ENCODE measurements at places on chromosomes 1 and 21. TPM values are rescaled to one million over a fixed set of nuclear protein-coding genes. Genes with fewer than 3 reads are reported as not detected.
A peak's percentile ranks its signal among the peaks of the same experiment; 100 is the strongest.

- DNase-seq: no peak
These were observed 1510.9 kb downstream of the KCNT2 start for GRCh38 chr1:195097316-195097715.

- no peak for DNase-seq
These were observed 33.8 kb upstream of the NFASC start for GRCh38 chr1:204836856-204837255.

GRCh38 chr1:25837262-25837875 lies 17.6 kb downstream of the MTFR1L start:
- no peak for DNase-seq

LCE3E gene
- total RNA-seq: not detected

TFF2 gene
- total RNA-seq: not detected

GRCh38 chr1:59046730-59047157 lies 250.2 kb upstream of the FGGY start:
- DNase-seq: no peak

DNA sequence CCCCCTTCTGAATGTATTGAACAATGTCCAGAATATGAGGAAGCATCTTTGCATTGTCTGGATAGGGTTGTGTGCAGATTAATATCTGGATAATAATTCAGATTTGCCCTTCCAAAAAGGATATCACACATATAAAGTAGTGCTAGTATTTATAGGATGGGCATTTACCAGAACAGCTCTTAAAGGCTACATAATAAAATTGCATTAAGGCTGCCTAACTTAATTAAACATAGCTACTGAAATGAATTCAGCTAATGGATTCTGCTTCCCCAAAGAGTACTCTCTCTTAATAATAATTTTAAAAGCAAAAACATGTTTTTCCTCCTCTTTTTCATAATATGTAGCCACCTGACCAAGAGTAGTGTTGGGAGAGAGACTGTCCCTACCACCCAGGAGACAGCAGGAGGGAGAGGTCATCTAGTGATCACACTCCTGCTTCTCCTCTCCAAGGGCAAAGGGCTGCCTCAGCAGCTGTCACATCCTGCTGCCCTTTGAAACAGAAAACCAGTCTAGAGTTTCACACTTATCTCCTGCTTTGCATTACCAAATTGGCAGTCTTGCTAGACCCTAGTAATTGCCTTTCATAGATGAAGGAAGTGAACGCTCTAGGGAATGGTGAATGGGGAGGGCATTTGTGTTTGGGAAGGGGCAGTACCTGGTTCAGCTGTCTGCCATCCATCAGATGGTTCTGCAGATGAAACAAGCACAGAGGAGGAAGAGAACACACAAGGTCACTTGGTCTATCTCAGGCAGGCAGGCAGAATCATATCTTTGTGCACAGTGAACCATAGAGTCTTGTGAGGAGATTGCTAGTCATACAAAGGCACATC lies 29.3 kb upstream of the DDAH1 start:
- no peak for DNase-seq

ADGRB2 gene
- total RNA-seq: 5.2 TPM

GRCh38 chr1:205772607-205773032 lies 2.7 kb downstream of the RAB29 start:
- DNase-seq: no peak

DNA sequence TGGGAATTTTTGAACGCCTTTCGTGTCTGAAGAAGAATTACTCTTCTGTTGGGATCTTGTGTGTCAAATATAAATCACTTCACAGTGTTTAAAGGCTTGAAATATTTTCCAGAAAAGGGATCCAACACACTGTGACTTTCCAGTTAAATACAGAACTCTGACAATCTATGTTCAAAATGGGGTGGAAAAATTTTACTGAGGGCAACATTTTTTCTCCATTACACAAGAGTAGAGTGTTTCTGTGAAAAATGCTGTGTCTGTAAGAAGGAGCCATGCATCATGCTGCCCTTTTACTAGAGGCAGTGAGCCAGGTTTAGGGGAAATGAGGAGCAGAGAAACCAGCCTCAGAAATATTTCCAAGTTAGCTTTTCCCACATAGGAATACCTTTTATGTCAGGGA lies 86.5 kb downstream of the VPS13D start:
- DNase-seq: no peak

ANKRD13C gene
- 33.2 TPM for total RNA-seq

KCNC4 gene
- total RNA-seq: 15.6 TPM

RGS5 gene
- total RNA-seq: 60.2 TPM

PDZK1IP1 gene
- total RNA-seq: 2.4 TPM

DNA sequence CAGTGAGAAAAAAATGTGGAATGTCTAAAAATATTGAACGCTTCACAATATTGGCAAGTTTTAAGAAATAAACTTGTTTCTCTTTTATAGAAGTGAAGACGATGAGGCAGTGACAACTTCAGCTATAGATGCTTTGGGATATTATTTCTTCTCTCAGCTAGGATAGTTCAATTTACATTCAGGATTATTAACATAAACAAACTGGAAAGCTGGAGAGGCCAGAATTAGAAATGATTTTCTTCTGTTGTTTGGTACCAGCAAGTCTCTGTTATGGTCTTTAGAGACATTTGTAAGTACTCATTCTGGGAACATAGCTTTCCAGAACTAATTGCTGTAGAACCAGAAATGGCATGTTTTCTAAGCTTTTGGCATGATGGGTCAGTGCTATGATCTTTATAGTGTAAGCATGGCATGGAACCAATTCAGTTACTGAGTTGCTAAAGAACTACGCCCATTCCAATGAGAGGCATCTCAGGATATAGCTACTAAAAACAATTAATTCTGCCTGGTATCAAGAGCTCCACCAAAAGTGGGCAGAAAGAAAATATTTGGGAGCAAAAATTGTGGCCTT lies 599.5 kb upstream of the B3GALT2 start:
- no peak for DNase-seq

CLK2 gene
- 57.8 TPM for total RNA-seq

- DNase-seq: no peak
These were observed 1.1 kb upstream of the KNCN start for GRCh38 chr1:46552357-46553237.

- no peak for DNase-seq
These were observed 18.4 kb downstream of the DYNLT5 start for GRCh38 chr1:66770694-66771093.

GRCh38 chr1:215957663-215958062 lies 390.6 kb downstream of the KCTD3 start:
- no peak for DNase-seq

GRCh38 chr1:36006941-36007500 lies 76.1 kb downstream of the AGO3 start:
- no peak for DNase-seq

GRCh38 chr21:39531840-39532239 lies 80.1 kb downstream of the SH3BGR start:
- DNase-seq: no peak

DNA sequence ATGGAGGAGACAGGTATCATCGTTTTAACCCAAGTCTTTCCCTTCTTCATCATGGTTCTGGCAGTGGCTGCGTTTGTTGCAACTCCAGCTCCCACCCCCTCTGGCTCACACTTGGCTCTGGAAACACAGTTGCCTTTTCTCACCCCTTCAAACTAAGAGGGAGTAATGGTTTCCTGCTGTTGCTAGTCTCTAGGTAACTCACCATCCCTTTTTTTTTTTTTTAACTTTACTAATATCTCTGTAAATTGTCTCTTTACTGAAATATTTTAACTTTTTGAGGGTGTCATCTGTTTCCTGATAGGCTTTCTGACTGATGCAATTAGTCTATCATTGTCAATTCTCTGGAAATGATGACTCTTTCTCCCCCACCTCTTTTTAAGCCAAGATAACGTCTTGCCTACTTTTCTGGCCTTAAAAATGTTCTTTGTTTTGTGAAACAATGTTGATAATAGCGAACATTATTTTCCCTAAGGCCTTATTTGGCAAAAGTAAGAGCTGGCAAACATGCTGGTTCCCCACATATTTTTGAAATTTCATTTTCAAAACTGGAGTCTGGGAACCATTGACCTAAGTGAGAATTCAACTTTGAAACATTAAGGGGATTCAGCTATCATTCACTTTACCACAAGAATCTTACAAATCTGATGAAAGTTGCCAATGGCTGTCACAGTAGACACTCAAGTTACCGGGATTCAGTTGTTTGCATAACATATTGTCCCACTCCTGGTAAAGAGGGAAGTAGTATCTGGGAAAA lies 85.3 kb downstream of the LEPR start:
- no peak for DNase-seq

DNA sequence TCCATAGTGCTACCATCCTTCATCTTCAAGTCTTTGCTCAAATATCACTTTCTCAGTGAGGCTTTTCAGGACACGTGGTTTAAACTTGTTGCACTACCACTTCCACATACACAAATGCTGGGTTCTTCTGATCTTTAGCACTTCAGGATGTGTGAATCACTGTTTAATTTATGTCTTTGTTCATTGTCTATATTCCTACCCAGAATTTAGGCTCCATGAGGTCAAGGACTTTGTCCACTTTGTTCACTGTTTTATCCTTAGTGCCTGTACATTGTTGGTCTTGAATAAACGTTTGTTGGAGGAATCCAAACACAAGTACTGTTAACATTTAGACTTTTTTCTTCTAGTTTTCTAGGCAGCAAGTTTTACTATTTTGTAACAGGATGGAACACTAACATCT lies 42.6 kb upstream of the RALGPS2 start:
- DNase-seq: no peak

SLAMF1 gene
- 0.71 TPM for total RNA-seq

DNA sequence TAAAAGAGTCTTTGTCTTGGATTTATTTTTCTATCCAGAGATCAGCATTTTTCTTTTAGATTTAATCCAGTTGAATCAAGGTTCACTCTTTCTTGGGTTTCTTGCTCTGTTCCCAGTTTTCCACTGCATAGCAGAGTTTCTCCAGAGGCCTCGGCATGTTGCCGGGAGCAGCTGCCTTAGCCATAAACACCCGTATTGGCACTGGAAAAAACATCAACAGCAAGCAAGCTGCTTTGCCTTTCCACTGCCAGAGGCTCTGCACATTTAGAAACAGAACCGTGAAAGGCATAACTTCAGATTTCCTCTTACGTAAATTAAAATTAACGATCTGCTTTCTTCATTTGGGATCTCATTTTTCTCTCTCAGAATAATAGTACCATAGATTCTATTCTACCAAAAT lies 181.8 kb upstream of the L1TD1 start:
- peak; percentile 77 for DNase-seq

OLIG1 gene
- total RNA-seq: 0.53 TPM

CFHR2 gene
- total RNA-seq: not detected

GRCh38 chr1:93694039-93694438 lies 12.4 kb upstream of the BCAR3 start:
- no peak for DNase-seq

- DNase-seq: no peak
These were observed 2.3 kb upstream of the SCYL3 start for GRCh38 chr1:169896013-169896412.

LUZP1 gene
- total RNA-seq: 38.2 TPM

C4BPA gene
- 0.27 TPM for total RNA-seq

CNKSR1 gene
- 3.1 TPM for total RNA-seq

GRCh38 chr1:12152113-12152891 lies 14.5 kb upstream of the TNFRSF1B start:
- no peak for DNase-seq

DNA sequence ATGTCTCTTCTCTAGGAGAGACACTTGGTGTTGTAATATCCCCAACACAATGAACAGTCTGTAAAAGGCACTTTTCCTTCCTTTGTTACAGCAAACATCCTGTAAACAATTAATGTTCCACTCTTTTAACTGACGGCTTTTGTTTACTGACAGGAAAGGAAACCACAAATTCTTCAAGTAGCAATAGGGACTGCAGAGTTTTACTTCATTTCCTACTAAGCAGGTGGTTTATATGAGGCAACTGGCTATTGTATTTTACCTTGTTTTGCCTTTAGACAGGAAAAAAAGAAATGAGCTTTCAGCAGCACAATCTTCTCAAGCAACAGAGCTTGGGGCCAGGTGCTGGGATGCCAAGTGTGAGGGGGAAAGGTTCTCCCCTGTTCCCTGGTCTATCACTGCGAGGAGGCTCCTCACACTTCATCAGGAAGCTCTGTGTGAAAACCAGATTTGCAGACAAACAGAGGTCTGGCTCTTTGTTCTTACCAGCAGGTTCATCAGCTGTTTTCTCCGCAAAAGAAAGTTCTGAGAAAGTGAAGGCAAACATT lies 51.2 kb downstream of the SIPA1L2 start:
- DNase-seq: no peak

S100A2 gene
- total RNA-seq: 3.5 TPM

- no peak for DNase-seq
These were observed at the start of gene PLPPR5 for GRCh38 chr1:99004861-99005442. PLPPR5 (minus strand) TSS chr1:99004861; CDS start chr1:99004671, 190 bp downstream.

- DNase-seq: no peak
These were observed 21.6 kb upstream of the GUCA2A start for GRCh38 chr1:42186152-42186551.

DNA sequence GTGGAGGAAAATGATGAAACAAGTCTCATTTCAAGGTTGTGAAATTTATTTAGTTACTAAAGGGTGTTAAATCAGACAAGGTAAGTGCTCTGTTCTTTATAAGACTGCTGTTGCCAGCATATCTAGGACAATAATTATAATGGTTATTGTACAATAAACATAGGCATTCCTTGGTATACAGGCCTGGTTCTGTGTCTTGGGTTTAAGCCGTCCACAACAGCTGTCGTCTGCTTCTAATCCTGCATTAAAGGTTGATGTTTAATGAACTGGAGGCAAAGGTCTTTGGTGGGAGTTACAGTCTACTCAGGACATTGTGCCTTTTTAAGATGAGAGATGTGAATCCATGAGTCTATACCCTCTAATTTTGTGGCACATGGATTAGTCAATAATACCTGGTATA lies 23.4 kb upstream of the FMO4 start:
- no peak for DNase-seq

- no peak for DNase-seq
These were observed 127.3 kb downstream of the HLCS start for GRCh38 chr21:36839123-36839522.

DNA sequence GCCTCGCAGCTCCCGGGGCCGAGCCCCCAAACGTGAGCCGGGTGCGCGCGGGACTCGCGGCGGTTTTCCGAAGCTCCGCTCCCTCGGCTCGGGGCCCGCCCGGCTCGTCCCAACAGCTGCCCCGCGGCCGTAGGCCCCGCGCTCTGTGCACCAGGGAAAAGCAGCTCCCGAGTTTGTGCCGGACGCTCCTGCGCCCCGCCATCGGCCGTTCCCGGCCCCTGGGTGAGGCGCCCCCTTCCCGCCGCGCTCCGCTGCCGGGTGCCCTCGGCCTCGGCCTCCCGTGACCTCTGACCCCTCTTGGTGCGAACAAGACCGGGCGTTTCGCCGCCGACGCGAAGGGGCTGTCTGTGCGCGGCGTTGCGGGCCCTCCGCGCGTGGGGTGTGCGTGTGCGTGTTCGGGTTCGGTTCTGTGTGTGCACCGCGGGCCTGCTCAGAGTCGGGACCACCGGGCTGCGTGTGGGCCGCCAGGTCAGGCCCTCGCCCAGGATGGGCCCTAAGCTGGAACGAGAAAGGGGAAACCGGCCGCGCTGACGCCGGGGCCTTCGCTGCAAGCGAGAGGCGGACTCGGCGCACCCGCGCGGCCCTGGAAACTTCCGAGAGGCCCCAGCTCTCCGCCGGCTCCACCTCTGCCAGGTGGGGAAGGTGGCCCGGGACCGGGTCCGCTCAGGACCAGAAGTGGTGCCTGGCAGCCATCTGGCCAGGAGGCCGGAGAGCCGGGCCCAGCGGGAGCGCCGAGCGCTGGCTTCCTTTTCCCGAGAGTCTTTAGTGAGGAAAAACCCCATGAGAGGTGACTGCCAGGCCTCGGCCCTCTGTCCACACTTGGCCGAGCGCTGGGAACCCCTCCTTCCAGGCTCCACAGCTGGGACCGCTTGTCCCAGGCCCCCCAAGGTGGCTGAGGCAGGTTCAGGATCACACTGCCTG lies 1.9 kb downstream of the PRDM16 start:
- peak; percentile 58 for DNase-seq

GRCh38 chr1:95278173-95279006 lies 44.4 kb downstream of the RWDD3 start:
- no peak for DNase-seq

MTX1 gene
- total RNA-seq: 20.0 TPM
